Uterus (tissue), 4 donors: ENCODE measurements at places on chromosomes 13 and 19. TPM values are rescaled to one million over a fixed set of nuclear protein-coding genes. Genes with fewer than 3 reads are reported as not detected.

The TSKS gene
- not detected for total RNA-seq

The ELAVL1 gene
- total RNA-seq: 14.1 TPM

The IGFL2 gene
- not detected for total RNA-seq

The ZNF415 gene
- 10.0 TPM for total RNA-seq

The BCAM gene
- 3.8 TPM for total RNA-seq

The FLT1 gene
- total RNA-seq: 65.2 TPM

The ZNF135 gene
- 17.9 TPM for total RNA-seq

The ZNF729 gene
- not detected for total RNA-seq

The ZNF112 gene
- 6.2 TPM for total RNA-seq

The MCF2L gene
- total RNA-seq: 25.0 TPM

GRCh38 chr19:49362929-49363267, 682 bp upstream of the TEAD2 start:
- DNase-seq: peak; percentile 67

- no peak for DNase-seq
These were observed at the start of gene STXBP2 for GRCh38 chr19:7636691-7637373. STXBP2 (plus strand) TSS chr19:7637110; CDS start chr19:7637150, 40 bp downstream.

DNA sequence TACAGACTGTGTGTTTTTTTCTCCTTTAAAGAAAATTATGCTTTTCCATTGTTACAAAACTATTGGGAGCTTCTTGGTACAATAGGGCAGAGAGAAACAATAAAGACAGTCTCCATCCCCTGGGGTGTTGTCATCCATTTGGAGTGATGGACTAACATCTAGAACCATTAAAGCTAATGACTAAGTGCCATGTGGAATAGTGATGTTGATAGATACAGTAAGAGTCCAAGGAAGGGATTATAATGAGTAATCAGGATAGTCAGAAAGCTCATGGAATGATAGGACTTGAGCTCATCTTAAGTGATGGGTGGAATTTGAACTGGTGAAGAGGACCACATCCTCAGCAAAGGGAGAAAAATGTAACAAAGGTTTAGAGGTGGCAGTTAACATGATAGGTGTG, 24.1 kb upstream of the FRY start:
- DNase-seq: no peak

- no peak for DNase-seq
These were observed 5.0 kb downstream of the IZUMO4 start for GRCh38 chr19:2101417-2102335.

GRCh38 chr19:6743066-6743465, 3.6 kb downstream of the TRIP10 start:
- no peak for DNase-seq

DNA sequence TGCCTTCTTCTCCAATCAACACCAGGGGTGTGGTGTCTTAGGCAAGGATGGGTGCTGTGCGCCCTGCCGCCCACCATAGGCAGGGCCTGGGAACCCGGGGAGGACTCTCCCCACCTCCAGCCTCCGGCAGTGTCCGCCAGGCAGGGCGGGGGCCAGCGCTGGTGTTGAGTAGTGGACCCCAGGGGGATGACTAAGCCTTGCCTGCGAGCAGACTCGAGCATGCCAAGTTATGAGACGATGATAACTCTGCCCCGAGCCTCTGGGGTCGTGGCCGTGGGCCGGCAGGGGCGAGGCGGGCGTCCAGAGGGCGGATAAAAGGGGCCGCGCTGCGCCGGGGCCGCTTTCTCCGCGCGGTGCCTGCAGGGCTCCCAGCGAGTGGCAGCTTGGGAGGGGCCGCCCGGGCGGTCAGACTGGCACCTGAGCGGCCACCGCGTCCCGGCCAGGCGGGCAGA, at the start of gene MEDAG:
Gene MEDAG, plus strand, starts transcription at position 340 of the 452 bp plus-strand sequence. CDS start 245 bp downstream, outside the sequence.
- DNase-seq: peak; percentile 81

DNA sequence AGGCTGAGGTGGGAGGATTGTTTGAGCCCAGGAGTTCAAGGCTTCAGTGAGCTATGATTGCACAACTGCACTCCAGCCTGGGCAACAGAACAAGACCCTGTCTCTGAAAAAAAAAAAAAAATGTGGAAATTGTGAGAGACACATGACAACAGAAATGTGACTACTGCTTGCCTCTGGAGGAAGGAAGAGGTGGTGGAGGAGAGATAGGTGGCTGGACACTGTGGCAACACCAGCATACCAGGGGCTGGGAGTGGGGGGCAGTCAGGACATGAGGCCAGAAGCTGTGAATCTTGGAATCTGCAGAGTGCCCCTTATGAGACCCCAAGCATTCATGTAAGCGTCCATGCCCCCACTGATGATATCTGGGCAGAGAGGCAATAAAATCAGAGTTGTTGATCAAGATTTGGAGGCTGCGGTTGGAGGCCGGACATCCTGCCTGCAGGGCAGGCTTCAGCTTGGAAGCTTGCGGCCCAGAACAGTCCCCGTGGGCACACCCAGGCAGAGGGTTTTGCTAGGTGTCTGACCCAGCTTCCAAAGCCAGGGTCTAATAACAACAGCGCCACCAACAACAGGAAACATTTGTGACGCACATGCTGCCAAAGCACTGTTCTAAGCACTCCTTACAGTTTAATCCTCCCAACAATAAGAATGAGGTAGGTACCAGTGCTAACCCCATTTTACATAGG, 16.9 kb downstream of the FAM187B start:
- DNase-seq: peak; percentile 48

DNA sequence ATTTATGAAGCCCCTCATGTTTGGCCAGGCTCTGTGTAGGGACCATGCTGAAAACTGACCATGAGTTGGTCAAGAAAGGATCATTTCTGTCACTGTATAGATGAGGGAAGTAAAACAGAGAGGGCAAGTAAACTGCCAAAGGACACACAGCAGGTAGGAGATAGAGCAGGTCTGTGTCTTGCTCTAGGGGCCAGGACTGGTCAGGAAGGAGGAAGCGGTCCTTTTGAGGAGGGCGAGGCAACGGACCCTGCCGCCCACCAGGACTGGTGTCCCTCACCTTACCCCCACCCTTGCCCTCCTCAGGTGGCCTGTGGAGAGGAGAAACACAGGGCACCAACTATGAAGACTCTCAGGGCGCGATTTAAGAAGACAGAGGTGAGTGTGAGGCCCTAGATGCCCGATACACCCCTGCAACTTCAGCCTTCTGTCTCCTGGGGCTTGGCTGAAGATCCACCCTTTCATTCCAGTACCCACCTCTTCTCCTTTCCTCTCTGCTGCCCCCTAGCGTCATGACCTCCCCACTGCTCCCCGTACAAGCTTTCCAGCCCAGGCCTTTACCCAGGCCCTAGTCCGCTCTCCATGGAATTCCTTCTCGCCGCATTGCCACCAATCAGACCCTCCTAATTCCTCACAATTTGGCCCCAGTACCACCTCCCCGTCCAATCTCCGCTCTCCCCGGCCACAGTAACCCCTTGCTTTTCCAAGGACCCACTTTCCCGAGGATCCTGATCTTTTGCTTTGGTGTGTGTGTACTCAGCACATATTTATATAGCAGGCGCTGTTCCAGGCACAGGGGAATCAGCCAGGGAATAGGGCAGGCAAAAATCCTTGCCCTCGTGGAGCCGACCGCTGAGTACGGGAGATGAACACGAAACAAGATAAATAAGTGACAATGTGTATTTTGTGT, 3.9 kb downstream of the ANKRD24 start:
- peak; percentile 42 for DNase-seq

DNA sequence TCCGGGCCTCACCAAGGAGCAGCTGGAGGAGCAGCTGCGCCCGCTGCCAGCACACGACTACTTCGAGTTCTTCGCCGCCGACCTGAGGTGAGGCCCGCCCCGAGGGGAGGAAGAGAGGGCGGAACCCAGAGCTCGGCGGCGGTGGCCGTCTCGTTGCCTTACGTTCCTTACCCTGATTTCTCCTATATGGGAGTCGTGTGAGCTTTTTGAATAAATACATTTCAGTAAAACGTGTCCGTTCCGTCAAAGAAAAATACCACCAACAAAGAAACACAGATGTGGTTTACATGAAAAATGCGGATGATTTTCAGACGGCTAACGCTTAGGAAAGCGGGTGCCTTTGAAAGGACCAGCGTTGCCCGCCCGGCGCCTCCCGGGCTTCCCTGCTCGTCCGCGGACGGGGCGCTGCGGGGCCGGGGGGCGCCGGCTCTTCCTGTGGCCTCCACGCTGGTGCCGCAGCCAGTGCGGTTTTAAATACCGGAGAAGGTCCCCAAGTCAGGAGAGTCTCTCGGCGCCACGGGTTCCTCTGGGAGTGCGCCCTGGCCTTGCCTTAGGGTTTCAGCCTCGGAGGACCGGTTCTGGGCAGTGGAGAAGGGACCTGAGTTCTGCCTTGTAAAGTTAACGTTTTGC, 755 bp downstream of the UPF3A start:
- peak; percentile 41 for DNase-seq

GRCh38 chr13:47334173-47334572, 437.3 kb upstream of the HTR2A start:
- DNase-seq: peak; percentile 61

DNA sequence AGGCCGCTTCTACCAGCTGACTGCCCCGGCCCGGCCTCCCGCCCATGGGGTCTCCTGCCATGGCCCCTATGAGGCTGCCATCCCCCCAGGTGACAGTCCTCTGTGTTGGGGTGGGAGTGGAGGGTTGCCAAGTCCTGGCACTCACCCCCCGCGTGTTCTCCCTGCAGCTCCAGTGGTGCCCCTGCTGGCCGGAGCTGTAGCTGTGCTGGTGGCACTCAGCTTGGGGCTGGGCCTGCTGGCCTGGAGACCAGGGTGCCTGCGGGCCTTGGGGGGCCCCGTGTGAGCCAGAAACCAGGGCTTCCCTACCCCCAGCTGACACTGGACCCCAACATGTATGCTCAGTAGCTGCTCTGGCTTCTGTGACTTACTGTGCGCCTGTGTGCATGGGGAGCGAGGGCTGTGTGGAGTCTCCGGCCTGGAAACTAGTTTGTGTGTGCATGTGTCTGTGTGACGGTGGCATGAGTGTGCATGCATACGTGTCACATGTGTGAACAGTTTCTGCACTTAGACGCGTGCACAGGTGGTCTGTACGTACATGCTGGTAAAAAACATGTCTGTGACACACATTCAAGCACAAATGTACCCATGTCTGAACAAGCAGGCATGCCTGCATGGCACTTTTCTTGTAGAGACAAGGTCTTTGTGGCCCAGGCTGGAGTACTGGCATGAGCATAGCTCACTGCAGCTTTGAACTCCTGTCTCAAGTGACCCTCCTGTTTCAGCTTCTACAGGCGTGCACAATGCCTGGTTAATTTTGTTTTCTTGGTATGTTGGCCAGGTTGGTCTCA, 4.9 kb downstream of the ACP4 start:
- DNase-seq: no peak

DNA sequence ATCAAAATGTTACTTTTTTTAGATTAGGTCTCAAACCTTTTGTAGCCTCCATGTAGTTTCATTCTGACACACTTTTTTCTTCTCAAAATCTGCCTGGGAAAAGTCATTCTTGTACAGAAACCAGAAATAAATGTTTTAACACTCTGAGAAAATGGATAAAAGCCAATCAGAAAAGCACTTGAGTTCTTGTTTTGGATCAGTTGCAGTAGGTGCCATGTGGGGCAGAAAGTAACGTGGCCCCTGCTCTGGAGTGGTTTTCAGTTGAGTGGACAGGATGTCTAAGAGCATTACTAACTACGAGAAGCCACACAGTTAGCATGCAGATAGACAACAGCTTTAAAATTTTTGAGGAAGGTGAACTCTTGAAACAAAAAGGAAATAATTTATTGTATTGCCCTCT, 19.1 kb downstream of the GPR183 start:
- DNase-seq: no peak

DNA sequence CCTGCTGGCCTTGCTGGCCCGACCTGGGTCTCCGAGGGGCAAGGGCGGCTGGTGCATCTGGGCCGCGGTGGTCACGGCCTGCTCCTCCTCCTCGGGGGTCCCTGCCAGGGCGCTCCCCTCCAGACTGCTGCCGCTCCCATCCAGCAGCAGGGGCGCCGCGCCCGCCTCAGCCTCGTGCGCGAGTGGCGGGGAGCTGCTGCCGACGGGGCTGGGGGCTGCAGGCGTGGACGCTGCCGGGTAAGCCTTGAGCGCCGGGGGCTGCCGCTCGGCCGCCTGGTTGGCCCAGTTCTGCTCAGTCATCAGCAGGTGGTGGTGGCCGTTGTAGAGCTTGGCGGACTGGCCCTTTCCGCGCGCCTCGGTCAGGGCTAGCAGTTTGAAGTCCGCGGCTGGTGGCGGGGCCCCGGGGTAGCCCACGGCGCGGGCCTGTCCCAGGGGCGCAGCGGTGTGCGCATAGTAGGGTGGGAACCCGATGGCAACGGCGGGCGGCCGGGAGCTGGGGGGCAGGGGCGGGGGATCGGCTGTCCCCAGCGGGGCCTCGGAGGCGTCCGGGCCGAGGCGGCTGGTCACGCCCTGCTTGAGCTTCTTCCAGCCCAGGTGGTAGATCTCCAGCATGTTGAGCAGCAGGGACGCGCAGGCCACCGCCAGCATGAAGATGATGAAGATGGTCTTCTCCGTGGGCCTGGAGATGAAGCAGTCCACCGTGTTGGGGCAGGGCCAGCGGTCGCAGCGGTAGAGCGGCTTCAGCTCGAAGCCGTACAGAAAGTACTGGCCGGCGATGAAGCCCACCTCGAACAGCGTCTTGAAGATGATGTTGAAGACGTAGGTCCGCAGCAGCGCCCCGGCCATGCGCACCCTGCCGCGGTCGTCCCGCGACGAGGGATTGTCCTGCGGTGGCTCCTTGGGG, 18.6 kb downstream of the GJA3 start:
- DNase-seq: no peak

- DNase-seq: no peak
These were observed 692 bp downstream of the ZNF234 start for GRCh38 chr19:44142059-44142433.

DNA sequence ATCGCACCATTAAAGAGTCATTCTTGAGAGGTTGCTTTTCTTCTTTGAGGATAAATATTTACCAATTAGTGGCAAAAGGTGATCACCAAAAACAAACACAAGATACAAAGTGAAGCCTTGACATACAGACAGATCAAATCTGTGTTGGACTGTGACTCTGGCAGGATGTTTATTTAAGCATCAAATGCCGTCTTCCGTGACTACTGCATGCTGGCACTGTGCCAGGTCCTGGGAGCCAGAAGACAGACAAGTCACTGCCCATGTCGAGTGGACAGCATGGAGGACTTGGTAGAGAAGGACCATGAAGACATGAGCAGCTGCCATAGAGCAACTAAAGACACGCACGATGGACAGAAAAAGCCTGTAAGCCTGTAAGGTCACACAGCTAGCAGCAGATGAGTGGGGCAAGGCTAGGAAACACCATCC, 92.8 kb upstream of the FARP1 start:
- DNase-seq: no peak

- DNase-seq: no peak
These were observed 18.4 kb downstream of the LTBP4 start for GRCh38 chr19:40619333-40620160.

DNA sequence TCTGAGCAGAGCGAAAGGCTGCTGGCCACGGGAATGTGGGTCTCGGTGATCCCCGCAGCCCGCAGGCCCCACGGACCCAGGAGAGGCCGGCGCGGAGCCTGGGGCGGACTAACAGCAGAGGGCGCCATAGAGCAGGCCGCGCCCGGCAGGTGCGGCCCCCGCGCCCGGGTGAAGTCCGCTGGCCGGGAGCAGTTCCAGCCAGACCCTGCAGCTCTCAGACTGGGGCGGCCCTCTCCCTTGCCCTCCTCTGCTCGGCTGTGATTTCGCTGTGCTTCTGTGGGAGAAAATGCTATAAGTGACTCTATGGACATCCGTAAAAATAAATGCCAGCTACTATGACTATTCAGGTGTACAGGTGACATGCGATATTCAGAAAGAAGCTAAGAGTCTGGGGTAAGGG, 37.7 kb downstream of the GSX1 start:
- DNase-seq: no peak
